Pancreas (tissue), 10 donors: ENCODE measurements at places on chromosomes 1 and 21. TPM values are rescaled to one million over a fixed set of nuclear protein-coding genes. Genes with fewer than 3 reads are reported as not detected.

ST7L gene
- 9.7 TPM for total RNA-seq

SYPL2 gene
- total RNA-seq: 2.6 TPM

C1orf105 gene
- total RNA-seq: not detected

FGR gene
- 0.51 TPM for total RNA-seq

FCRLB gene
- 0.40 TPM for total RNA-seq
